ENCODE measurements at places on chromosomes 7 and 10. TPM values are rescaled to one million over a fixed set of nuclear protein-coding genes. Genes with fewer than 3 reads are reported as not detected.

DNA sequence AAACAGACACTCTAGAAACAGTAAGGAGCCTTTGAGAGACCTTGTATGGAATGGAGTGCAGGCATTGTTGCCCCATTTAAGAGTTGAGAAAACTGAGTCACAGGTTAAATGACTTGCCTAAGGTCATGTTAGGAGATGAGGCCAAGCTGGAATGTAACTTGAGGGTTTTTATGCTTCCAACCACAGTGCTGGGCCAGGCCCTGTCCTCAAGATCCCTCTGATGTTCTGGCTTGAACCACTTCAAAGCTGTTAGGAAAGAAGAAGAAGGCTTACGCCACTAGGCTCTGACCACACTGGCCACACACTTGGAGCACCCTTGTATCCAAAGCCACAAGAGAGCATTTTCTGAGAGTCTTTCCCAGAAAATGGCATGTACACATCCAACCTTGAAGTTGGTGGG lies 42.7 kb downstream of the PLAU start:
- no peaks in the 10 kb centered on the region for H3K36me3 ChIP-seq
- peaks cover 6% of the 10 kb centered on the region for H3K4me1 ChIP-seq
- H3K4me3 ChIP-seq: no peak overlapping the region

VWDE gene
- 3.2 TPM for total RNA-seq

- H3K36me3 ChIP-seq: peaks cover 5% of the 10 kb centered on the region
- no peak overlapping the region for H3K4me3 ChIP-seq
- DNase-seq: no peak
- H3K27ac ChIP-seq: no peak overlapping the region
Observed at GRCh38 chr7:75953431-75953830, 38.5 kb downstream of the POR start.

SCART1 gene
- total RNA-seq: 0.36 TPM

- no peak overlapping the region for H3K4me3 ChIP-seq
- no peaks in the 10 kb centered on the region for H3K36me3 ChIP-seq
- H3K4me1 ChIP-seq: peaks cover 18% of the 10 kb centered on the region
- peaks cover 1% of the 10 kb centered on the region for H3K27me3 ChIP-seq
Observed at GRCh38 chr10:114683593-114683992, 25.5 kb upstream of the ABLIM1 start.

- peaks cover 19% of the 10 kb centered on the region for H3K36me3 ChIP-seq
- no peak for DNase-seq
- peak overlapping the region; percentile 98 for H3K4me3 ChIP-seq
- no peak overlapping the region for H3K27ac ChIP-seq
Observed at GRCh38 chr7:106282390-106282789, 2.4 kb downstream of the NAMPT start.

DNA sequence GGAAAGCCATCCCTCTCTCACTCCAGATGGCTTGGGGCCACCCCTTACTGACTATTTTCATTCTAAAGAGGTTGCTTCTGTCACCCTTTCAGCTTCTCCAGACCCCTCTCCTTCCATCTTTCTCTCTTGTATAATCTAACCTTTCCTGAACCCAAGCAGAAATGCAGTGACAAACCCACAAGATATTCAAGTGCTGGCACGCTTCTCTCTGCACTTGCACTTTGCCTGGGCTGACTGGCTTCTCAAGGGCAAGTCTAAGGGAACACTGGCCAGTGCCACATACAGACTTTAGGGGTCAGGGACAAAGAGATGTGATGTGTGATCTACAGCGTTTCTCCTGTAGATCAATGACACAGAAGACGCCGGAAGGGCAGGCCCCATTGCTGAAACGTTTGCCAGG lies 150.4 kb upstream of the LANCL2 start:
- H3K27me3 ChIP-seq: no peaks in the 10 kb centered on the region
- H3K4me3 ChIP-seq: no peak overlapping the region
- H3K27ac ChIP-seq: no peak overlapping the region
- no peaks in the 10 kb centered on the region for H3K4me1 ChIP-seq
- H3K36me3 ChIP-seq: no peaks in the 10 kb centered on the region

Data from endothelial cell (in vitro differentiated cells).